ENCODE measurements at places on chromosomes 7 and 10.
A peak's percentile ranks its signal among the peaks of the same experiment; 100 is the strongest.

DNA sequence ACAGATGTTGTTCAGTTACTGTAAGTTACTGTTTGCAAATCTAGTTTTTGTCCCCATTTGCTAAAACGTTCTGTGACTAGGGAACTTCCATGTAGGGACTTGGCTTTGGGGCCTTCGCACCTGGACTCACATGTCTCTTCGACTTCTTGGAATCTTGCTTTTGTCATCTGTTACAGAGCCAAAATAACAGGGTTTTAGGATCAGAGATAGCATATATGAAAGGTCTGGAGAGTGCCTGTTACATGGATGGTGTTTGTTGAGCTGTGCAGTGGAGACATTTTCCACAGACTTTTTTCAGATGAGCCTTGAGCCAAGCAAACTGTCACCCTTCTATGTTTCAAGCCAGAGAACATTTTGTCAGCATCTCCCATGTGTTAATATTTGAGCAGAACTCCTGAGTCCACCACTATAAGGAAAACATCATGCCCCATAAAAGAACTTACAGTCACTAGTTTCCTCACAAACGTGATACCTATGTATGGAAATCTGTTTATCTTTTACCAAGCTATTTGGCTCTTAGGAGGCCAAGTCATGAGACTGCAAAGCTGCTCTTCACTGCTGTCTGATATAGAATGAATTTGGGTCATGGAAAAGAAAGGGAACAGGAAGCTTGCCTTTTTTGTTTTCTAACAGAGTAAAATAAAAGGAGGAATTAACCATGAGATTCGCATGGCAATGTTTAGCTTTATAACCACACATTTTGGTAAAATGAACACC, 818.6 kb upstream of the IGFBP3 start:
- DNase-seq, result no peak

DNA sequence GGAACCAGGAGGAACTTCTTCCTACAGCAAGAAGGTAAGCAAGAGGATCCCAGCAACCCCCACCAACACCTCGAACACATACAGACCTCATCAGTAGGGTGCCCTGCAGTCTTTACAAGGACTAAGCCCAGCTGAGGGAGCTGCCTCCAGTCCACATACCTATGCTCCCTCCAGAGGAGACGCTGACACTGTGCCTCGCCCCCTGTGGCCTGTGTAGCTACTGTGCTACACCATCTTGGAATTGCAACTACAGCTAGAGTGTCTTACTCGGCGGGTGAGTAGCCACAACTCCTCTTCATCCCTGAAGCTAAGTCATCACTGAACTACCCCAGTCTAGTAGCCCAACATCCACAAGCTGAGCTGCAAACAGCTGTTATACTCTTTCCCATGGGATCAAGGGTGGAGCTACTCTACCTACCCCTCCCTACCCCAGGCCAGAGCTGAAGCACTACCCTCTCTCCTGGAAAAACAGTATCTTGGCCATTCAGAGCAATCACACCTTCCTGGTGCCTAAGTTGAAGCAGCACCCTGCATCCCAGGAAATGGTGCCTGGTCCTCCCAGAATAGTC, 42.2 kb upstream of the CAMK2B start:
- no peak for DNase-seq

GRCh38 chr7:111242141-111242755, 151.3 kb downstream of the LRRN3 start:
- no peak for DNase-seq

- DNase-seq, result no peak
These were observed 554.3 kb upstream of the MGMT start for GRCh38 chr10:128912568-128913311.

DNA sequence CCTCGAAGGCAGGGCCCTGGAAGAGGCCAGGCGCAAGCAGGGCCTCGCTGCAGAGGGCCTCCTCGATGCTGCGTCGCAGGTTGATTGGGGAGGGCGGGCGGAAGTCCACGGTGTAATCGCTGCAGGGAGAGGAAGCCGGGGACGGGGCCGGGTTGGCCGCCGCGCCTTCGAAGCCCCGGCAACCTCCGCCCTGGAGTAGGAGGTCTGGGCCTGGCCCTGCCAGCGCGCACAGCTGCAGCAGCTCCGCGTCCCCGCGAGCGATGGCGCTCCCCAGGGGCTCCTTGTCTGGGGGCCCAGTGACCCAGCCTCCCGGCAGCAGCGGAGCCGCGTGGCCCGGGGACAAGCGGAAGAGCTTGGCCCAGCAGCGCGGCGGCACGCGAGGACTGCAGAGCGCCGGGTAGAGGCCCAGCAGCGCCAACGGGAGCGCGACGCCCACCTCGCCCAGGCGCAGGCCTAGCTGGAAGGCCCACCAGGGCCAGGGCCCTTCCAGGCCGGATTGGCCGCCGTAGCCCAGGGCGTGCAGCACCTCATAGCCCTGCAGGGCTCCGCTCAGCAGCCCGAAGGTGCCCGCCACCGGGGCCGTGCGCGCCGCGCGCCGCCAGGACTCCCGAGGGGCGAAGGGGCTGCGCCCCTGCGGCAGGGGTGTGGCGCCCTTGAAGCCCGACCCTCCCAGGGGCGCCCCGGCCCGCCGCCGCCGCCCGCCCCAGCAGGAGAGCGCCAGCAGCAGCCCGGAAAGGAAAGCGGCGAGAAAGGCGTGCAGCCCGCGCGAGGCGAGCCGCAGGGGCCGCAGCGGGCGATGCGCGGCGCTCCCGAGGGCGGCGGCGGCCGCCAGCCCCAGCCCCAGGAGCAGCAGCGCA, 7.8 kb upstream of the RBM28 start:
- DNase-seq, result peak; percentile 14

- no peak for DNase-seq
These were observed 790.3 kb upstream of the KCND2 start for GRCh38 chr7:119482671-119483070.

DNA sequence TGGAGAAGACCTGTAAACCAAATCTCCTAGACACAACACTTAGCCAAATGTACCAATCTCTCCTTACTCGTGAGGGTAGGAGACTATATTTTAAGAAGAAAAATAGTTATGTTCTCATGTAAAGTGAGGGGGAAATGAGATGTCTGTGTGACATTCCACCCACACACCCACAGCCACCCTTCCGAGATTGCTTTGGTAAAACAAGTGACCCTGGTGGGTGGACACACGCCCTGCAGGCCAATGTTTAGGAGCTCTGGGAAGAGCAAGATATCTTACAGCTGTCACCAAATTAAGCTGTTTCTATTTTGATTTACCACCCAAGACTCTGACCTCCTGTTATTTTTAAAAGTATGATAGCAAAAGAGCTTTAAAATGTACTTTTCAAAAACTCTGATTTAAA, 147.2 kb upstream of the PFKP start:
- DNase-seq, result no peak

DNA sequence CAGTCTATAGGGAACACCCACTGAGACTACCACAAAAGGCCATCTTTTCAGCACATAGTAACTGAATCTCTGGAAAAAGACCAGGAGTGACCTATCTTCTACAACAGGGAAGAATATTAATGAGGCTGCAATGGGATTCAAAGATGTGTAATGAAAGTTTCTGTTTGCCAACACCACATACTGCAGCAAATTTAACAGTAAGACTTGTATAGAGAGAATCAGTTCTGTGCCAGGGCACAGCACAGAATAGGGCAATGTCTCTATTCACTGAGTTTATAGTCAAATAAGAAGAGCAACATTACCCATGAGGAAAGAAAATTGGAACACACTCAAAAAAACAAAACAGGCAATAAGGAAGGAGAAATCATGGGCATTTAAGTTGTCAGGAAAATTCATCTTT, 91.4 kb upstream of the PTN start:
- no peak for DNase-seq

GRCh38 chr10:47378183-47378510, 5.9 kb downstream of the ZNF488 start:
- DNase-seq, result no peak

GRCh38 chr10:1180836-1181235, 124.7 kb downstream of the WDR37 start:
- DNase-seq, result no peak

- no peak for DNase-seq
These were observed 19.4 kb upstream of the ATAD1 start for GRCh38 chr10:87837445-87837844.

GRCh38 chr10:8051109-8051821, 3.2 kb upstream of the GATA3 start:
- no peak for DNase-seq

GRCh38 chr7:1342090-1342640, 109.5 kb downstream of the UNCX start:
- DNase-seq, result no peak

DNA sequence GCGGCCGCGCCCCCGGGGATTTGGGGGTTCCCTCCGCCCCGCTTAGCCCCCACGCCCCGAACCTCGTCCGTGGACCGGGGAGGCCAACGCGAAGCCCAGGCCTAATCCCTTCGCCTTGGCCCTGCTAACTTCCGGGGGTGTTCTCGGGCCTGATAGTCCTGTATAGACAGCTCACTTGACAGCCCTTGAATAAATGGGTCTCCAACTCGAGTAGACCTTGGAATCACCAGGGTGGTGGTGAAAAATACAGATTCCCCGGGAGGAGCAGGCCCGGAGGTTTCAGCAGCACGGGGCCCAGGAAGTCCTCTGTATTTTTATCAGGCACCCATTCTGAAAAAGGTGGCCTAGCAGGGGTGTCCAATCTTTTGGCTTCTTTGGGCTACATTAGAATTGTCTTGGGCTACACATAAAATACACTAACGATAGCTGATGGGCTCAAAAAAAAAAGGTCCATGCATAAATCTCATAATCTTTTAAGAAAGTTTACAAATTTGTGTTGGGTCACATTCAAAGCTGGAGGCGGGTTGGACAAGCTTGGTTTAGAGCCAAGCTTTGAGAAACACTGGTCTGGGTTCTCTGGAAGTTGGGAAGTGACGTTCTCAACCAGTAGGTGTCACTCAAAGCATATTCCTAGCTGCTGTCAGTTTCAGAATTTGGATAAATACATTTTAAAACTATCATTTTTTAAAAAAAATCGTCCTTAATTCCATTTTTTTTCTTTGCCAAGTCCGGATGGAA, 221.7 kb downstream of the PHTF2 start:
- DNase-seq, result peak; percentile 22

DNA sequence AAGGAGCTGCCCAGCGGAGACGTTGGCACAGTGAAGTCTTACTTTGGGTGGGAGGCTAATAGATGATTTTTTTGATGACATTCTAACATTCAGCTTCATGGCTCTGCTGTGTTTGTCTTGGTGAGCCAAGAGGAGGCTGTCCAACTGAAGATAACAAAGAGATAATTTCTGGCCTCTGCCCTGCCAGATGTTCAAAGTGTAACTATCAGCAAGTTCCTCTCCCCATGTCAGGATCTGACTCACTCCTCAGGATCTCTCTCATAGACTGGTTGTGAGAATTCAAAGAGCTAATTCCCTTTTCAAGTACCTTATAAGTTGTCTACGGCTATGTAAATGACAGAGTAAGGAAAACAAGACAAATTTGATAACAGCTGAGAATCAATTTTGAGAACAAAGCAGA, 1340.9 kb downstream of the XPNPEP1 start:
- no peak for DNase-seq

DNA sequence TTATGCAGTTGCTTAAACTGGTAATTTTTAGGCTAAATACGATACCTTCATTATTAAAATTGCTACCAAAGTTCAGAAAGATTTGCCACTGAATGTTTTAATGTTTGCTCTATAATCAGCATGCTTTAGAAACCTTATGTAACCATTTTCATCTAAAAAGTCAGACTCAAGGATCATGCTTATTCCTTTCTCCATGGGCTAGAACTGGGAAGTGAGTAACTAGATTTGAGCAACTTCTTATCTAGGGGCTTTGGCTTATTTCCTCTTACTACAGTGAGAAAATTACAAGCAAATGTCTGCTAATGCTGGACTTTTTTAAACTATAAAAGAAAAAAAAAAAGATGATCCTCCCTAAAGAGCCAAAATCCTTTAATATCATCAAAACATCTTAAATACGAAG, 215.9 kb downstream of the CRPPA start:
- no peak for DNase-seq

GRCh38 chr10:51789903-51790302, 90.5 kb upstream of the CSTF2T start:
- DNase-seq, result no peak

DNA sequence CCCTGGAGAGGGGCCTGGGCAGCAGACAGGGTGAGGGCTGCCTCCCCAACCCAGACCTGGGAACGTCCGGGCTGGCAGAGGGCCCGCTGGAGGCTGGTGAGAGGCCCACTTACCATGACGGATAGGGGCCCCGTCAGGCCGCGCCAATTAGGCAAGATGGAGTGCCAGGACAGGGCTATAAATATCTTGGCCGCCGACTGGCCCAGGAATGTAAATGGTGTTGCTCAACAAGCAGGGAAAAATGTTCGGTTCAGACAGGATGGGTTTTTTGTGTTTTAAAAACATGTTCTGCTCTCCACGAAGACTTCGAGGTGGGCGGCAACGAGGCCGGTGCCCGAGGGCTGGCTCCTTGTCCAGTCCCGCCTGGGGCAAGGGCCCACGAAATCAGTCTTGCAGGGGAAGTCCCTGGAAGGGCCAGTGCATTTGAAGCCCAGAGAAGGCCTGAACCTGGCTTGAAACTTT, 35.8 kb upstream of the ELN start:
- DNase-seq, result no peak

DNA sequence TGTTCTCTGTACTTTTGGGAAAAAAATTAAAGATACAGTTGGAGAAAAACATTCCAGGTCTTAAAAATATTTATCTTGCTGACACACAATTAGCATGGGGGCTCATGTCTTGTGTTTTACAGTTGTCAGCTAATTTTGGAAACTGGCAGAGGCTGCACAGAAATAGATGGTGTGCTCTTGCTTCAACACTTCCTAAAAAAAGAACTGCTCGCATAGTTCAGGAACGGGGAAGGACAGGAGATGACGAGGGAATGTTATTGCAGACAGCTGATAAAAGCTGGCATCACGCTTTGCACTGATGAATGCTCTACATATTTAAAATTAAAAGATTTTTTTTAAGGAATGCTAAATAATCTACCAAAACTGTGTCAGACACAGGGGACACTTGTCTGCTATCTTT, 103.5 kb upstream of the CELF2 start:
- DNase-seq, result no peak

GRCh38 chr7:110386913-110387312, 704.0 kb upstream of the LRRN3 start:
- DNase-seq, result no peak

DNA sequence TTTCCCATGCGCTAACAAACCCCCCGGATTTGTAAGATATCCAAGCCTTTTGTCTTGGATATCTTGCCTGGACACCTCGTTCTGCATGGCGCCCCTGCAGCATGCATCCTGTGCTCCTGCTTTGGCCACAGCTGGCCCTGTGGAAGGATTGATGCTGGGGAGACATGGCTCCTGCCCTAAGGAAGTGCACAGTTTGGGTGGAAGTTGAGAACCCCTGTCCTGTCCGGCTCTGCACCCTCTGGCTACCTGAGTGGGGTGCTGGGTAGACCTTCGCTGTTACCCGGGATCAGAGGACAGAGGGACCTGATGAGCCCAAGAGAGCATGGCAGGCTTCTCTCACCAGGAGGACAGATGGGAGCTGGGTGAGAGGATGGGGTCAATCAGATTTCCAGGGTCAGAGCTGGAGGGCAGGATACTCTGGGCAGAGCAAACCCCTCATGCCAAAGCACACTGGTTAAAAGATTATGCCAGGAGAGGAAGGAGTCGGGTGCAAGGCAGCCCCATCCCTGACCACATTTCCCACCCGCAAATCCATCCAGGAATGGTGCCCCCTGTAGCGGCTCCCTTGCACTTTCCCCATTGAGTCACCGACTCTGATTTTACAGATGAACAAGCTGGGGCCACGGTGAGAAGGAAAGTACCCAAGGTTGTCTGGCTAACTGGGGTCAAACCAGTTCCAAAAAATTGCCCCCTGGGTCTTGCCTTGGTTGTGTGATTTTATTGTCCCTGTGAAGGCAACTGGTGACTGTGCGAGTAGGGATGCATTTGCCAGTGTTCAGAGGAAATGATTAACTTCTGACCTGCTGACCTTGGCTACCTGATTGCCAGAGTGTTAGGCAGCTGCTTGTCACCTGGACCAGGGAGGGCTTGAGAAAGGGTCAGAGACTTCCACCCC, 290.1 kb upstream of the ZMIZ1 start:
- no peak for DNase-seq

All from stimulated activated CD4-positive, alpha-beta T cell treated with anti-CD3 and anti-CD28 coated beads, Interleukin-2, amount 100 ng/mL, for 24 hours (primary cell).